ENCODE measurements at places on chromosomes 4 and X.
A peak's percentile ranks its signal among the peaks of the same experiment; 100 is the strongest.

DNA sequence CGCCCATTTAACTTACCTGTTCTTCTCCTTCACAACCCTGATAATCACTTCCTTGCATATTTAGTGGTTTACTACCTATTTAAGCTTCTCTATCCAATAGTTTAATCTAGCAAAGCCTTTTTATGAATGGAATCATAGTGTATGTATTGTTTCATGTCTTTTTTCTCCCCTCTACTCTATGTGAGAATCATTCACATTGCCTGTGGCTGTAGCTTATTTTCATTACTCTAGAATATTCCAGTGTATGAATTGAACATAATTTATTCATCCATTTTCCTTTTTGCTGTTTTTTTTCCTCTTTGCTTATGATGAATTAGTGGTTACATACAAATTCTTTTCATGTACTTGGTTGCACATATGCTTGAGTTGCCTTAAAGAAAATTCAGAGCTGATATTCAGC lies 490 bp upstream of the ADH4 start:
- no peak for DNase-seq

GRCh38 chr4:185128272-185129119 lies 14.6 kb upstream of the SLC25A4 start:
- DNase-seq = peak; percentile 62

DNA sequence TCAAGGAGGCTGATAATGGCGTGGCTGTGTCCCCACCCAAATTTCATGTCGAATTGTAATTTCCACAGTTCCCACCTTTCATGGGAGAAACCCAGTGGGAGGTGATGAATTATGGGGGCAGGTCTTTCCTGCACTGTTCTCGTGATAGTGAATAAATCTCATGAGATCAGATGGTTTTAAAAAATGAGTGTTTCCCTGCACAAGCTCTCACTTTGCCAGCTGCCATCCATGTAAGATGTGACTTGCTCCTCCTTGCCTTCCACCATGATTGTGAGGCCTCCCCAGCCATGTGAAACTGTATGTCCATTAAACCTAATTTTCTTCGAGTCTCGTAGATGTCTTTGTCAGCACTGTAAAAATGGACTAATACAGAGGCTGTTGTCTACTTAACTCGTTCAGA lies 488.3 kb downstream of the SPRY1 start:
- DNase-seq = no peak

DNA sequence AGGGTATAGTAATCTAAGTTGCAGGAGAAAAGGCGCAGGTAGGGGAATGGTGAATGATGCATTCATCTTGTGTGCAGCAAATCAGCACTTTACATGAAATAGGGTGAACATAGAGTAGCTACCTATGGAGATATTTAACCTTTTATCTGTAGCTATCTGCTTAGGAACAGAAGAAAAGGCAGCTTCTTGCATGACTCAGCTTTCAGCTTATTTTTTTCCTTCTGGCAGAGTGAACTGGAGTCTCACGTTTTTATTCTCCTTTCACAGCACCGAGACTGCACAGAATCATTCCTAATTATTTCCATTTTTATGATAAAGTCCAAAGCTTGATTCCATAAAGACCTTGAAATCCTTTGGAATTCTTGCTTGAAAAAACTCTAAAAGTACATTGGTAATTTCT lies 4.8 kb upstream of the SCOC start:
- DNase-seq = no peak

GRCh38 chr4:27714073-27714472 lies 853.4 kb downstream of the STIM2 start:
- no peak for DNase-seq

DNA sequence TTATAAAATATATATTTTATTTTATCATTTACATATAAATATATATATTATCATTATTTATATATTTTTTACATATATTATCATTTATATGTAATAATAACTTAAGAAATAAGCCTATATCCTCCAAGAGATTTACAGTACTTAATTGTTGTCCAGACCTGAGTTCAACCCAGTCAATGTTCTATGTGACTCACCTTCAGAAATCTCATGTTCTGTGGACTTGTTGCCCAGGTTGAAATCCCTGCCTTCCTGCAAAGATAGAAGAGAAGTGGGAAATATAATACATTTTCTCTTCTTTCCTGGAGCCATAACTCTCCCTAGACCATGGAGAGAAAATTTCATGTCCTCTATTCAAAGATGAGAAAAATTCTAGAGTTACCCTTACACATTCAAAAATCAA lies 247.3 kb downstream of the PARM1 start:
- DNase-seq = no peak

GRCh38 chr4:153257151-153257620 lies 52.9 kb downstream of the TRIM2 start:
- DNase-seq = no peak

- no peak for DNase-seq
Observed at GRCh38 chr4:8030121-8030781, 90.6 kb upstream of the AFAP1 start.

GRCh38 chr4:147090486-147090885 lies 144.8 kb upstream of the TTC29 start:
- no peak for DNase-seq

GRCh38 chr4:6224735-6225134 lies 24.4 kb upstream of the JAKMIP1 start:
- no peak for DNase-seq

All from germinal center (tissue), 1 donor.